Mesendoderm (in vitro differentiated cells): ENCODE measurements at places on chromosomes 12 and 14.

GRCh38 chr14:96078625-96079016 is 39.5 kb downstream of the C14orf132 start:
- DNase-seq, result no peak
- H3K27ac ChIP-seq, result no peak overlapping the region
- H3K36me3 ChIP-seq, result no peaks in the 10 kb centered on the region

DNA sequence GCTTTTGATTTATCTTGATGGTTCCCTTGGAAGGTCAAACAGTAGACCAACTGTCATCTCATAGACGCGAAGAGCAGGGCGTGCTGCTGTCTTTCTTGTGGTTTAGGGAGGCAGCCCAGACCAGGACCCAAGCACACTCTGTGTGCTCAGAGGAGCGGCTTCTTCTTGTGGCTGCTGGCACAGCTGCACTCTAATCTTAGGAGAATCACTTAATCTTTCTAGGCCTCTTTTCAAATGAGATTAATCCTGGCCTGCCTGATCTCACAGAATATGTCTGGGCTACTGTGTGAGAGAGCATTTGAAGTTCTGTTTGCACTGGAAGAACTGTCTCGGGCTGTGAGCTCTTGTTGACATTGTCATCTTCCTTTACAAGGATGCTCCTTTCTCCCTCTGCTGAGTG is 60.0 kb upstream of the TRAF3 start:
- H3K27ac ChIP-seq, result no peak overlapping the region
- no peak overlapping the region for H3K4me3 ChIP-seq
- no peaks in the 10 kb centered on the region for H3K36me3 ChIP-seq

DNA sequence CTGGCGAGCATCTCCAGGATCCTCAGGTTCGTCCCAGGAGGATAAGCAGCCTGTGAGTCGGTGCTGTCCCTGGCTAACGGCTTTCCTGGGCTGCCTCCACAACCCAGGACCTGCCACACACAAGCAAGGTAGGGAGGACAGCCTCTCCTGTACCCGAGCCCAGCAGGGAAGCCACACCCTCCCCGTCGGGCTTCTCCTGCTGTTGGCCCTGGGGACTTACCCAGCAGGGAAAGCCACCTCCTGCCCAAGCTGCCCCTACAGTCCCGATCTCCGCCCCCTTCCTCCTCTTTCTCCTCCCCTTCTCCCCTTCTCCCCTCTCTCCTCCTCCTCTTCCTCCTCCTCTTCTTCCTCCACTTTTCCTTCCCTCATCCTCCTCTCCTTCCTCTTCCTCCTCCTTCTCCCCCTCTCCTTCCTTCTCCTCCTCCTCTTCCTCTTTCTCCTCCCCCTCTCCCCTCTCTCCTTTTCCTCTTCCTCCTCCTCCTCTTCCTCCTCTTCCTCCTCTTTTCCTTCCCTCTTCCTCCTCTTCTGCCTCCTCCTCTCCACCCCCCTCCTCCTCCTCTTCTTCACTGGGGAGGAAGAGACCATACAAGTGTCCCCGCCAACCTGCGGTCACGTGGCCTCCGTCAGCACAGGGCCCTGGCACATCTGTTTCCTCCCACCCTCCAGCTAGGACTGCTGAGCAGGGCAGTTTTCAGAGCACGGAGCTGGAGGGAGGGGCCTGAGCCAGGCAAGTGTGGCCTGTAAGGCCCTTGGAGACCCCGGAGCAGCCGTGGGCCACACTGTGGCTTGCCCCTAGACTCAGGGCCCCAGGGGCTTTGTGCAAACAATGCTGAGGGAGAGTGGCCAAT is 17.3 kb upstream of the RFLNA start:
- no peak overlapping the region for H3K4me3 ChIP-seq
- peak; percentile 6 for DNase-seq
- no peaks in the 10 kb centered on the region for H3K4me1 ChIP-seq
- no peak overlapping the region for H3K27ac ChIP-seq
- H3K27me3 ChIP-seq, result no peaks in the 10 kb centered on the region

- H3K4me3 ChIP-seq, result no peak overlapping the region
- H3K27ac ChIP-seq, result no peak overlapping the region
- H3K4me1 ChIP-seq, result no peaks in the 10 kb centered on the region
- no peaks in the 10 kb centered on the region for H3K36me3 ChIP-seq
Observed at GRCh38 chr14:72758420-72758819, 135.5 kb downstream of the DPF3 start.

- peaks cover 9% of the 10 kb centered on the region for H3K27me3 ChIP-seq
- no peaks in the 10 kb centered on the region for H3K4me1 ChIP-seq
- H3K36me3 ChIP-seq, result no peaks in the 10 kb centered on the region
- no peak for DNase-seq
Observed at GRCh38 chr12:132399092-132400010, 70.0 kb upstream of the GALNT9 start.

DNA sequence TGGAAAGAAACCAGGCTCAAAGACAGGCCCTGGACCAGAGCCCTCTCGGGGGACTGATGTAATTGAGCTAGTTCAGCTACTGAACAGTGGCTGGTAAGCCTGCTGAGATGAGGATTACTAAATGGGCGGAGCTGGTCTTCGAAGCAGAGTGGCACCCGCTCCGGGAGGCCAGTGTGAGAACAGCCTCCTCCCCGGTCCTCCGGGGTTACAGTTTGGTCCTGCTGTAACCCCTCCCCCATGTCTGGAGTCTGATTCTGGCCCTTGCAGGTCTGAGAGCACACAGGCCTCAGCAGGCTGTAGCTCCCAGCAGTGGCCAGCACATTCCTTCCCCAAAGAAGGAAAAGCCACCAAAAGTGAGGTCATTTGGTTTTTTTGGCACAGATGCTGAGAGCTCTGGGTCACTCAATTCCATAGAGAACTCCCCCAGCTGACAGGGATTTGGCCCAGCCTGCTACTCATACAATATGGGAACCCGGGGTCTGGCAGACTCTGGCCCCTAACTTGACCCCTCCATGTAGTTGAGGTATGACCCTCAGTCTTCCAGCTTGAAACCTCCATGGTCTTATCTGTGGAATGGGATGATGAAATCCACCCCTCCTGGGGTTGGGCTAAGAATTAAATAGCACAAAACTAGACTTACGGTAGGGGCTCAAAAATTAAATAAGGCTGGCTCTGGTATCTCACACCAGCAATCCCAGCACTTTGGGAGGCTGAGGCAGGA is 39.0 kb downstream of the ACTN1 start:
- H3K27me3 ChIP-seq, result no peaks in the 10 kb centered on the region
- H3K27ac ChIP-seq, result peak overlapping the region; percentile 77
- H3K4me3 ChIP-seq, result no peak overlapping the region

GRCh38 chr14:98927986-98928385 is 344.0 kb downstream of the BCL11B start:
- no peaks in the 10 kb centered on the region for H3K27me3 ChIP-seq
- H3K27ac ChIP-seq, result no peak overlapping the region
- H3K4me1 ChIP-seq, result no peaks in the 10 kb centered on the region
- DNase-seq, result no peak

DNA sequence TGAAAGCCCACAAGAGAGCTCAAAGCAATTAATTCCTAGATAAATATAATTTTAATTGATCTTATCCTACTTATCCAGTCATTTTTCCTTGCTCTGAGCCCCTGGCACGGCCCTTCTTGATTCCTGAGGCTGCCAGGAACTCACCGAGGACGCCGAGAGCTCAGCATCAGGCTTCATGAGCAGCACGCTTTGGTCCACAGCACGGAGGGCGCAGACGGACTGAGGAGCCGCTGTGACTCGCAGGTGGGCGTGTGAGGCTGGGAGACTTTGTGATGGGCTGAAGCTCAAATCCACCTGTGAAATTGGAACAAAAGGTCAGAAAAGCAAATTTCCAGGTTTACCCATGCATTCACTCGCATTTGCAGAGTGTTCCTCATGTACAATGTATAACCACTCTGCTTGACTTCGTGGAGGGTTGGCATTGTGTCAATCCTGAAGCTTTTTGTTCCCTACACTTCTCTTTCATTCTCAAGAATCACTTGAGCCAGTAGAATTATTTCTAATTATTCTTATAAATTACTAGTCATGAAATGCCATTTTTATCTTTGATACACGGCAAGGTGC is 17.2 kb downstream of the A2M start:
- H3K4me3 ChIP-seq, result no peak overlapping the region
- H3K36me3 ChIP-seq, result no peaks in the 10 kb centered on the region
- H3K27me3 ChIP-seq, result no peaks in the 10 kb centered on the region
- H3K4me1 ChIP-seq, result no peaks in the 10 kb centered on the region
- no peak overlapping the region for H3K27ac ChIP-seq

DNA sequence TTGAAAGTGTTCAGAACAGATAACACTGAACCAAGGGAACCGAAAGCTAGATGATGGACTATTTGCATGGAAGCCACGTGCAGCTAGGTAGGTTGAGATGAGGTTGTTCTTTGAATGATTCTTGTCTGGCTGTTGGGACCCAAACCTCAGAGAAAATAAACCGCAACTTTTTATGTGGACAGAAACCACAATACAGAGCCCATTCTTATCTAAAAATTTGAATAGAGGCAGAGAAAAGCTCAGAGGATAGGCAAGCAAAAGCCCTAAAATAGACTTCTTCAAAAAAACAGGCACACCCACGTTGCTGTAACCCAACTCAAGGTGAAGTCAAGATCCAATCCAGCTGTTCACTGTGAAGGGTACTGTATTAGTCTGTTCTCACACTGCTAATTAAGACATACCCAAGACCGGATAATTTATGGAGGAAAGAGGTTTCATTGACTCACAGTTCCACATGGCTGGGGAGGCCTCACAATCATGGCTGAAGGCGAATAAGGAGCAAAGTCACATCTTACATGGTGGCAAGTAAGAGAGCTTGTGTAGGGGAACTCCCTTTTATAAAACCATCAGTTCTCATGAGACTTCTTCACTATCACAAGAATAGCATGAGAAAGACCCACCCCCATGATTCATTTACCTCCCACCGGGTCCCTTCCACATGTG is 353.8 kb downstream of the AACS start:
- DNase-seq, result no peak
- no peaks in the 10 kb centered on the region for H3K4me1 ChIP-seq
- no peak overlapping the region for H3K27ac ChIP-seq
- no peak overlapping the region for H3K4me3 ChIP-seq
- H3K36me3 ChIP-seq, result no peaks in the 10 kb centered on the region

GRCh38 chr14:92475451-92476187 is 38.0 kb upstream of the RIN3 start:
- H3K36me3 ChIP-seq, result no peaks in the 10 kb centered on the region
- no peak for DNase-seq
- no peaks in the 10 kb centered on the region for H3K27me3 ChIP-seq
- H3K27ac ChIP-seq, result no peak overlapping the region
- H3K4me3 ChIP-seq, result no peak overlapping the region
- H3K4me1 ChIP-seq, result no peaks in the 10 kb centered on the region
